ENCODE measurements at places on chromosomes 5 and 9.

- no peak for DNase-seq
Observed at GRCh38 chr9:114367772-114368569, 19.8 kb downstream of the AKNA start.

- DNase-seq, result no peak
Observed at GRCh38 chr9:130095872-130096271, 42.2 kb downstream of the GPR107 start.

- no peak for DNase-seq
Observed at GRCh38 chr5:72301557-72301956, 18.5 kb downstream of the MRPS27 start.

GRCh38 chr5:173753307-173754168 lies 134.6 kb upstream of the CPEB4 start:
- no peak for DNase-seq

GRCh38 chr9:29319736-29320513 lies 1746.6 kb upstream of the C9orf72 start:
- DNase-seq, result no peak

GRCh38 chr5:152226191-152226590 lies 178.9 kb downstream of the NMUR2 start:
- DNase-seq, result no peak

- no peak for DNase-seq
Observed at GRCh38 chr5:14110680-14111079, 32.5 kb upstream of the TRIO start.

- DNase-seq, result no peak
Observed at GRCh38 chr5:145979270-145980223, 43.2 kb downstream of the SH3RF2 start.

DNA sequence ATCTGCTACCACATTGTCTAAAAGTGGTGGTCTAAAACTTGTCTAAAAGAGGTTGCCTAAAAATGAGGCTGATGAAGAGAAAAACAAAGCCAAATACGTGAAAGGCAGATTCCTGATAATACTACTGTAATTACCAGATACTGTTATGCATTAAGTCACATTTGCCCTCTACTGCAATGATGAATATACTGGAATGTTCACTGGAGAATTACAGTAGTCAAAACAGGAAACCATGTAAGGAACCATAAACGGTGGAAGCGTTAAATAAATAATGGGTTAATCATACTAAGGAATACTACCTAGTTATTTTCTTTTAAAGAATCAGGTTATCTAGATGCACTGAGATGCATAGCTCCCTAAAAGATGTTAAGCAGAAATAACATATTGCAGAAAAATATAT lies 201.3 kb downstream of the MCTP1 start:
- no peak for DNase-seq

GRCh38 chr5:91293131-91293530 lies 90.0 kb downstream of the ARRDC3 start:
- no peak for DNase-seq

GRCh38 chr9:76359365-76359764 lies 34.9 kb downstream of the RFK start:
- no peak for DNase-seq

GRCh38 chr9:83554278-83554677 lies 16.1 kb upstream of the FRMD3 start:
- DNase-seq, result no peak

- DNase-seq, result no peak
Observed at GRCh38 chr9:72635197-72635596, 113.8 kb downstream of the TMC1 start.

GRCh38 chr9:91603932-91604331 lies 180.3 kb upstream of the NFIL3 start:
- DNase-seq, result no peak

DNA sequence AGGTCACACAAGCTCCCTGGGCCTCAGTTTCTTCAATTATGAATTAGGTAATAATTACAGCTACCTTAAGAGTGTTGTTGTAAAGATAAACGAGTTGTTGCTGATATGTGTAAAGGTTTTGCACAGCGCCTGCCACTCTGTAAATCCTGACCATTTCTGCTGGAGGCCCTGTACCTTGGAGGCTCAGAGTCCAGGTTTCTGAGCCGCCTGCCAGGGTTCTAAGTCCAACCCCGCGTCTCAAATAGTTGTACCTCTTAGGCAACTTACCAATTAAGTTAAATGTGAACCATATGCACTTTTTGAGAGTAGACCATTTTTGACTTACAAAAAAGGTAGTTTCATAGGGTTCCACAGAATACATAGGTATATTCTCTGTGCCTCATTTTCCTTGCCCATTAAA lies 156.8 kb upstream of the KLF9 start:
- DNase-seq, result no peak

DNA sequence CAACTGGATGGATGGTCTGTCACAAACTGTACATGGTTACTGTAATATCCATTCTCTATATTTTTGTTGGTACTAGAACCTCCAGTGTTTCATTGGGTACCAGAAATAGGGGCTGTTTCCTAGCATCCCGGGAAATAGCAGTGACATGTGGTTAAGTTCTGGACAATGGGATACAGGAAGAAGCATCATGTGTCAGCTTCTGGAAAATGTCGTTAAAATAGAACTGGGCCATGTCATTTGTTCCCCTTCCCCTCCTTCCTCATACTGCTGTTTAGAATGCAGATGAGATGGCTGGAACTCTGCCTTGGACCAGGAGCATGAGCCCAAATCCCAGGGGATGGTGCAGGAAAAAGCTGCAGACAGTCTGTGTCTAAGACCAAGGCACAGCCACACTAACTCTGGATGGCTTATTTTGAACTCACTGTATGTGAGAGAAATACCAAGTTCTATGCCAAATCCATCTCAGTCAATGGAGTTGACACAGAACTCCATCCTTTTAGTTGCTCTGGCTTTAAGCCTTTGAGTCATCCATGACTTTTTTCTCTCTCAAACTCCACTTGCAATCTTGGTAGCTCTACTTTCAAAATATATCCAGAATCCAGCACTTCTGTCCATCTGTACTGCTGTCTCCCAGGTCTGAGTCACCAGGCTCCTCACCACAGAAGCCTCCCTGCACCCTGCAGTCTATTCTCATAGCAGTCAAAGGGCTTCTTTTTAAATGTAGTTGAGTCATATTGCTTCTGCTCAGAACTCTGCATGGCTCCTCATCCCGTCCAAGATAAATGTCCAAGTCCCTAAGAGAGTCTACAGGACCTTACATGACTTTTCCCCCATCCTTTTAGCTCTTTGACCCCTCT lies 184.2 kb downstream of the NSG2 start:
- no peak for DNase-seq

GRCh38 chr9:124251204-124251603 lies 6.5 kb upstream of the NEK6 start:
- no peak for DNase-seq
